ENCODE measurements at places on chromosomes 12 and 14.

DNA sequence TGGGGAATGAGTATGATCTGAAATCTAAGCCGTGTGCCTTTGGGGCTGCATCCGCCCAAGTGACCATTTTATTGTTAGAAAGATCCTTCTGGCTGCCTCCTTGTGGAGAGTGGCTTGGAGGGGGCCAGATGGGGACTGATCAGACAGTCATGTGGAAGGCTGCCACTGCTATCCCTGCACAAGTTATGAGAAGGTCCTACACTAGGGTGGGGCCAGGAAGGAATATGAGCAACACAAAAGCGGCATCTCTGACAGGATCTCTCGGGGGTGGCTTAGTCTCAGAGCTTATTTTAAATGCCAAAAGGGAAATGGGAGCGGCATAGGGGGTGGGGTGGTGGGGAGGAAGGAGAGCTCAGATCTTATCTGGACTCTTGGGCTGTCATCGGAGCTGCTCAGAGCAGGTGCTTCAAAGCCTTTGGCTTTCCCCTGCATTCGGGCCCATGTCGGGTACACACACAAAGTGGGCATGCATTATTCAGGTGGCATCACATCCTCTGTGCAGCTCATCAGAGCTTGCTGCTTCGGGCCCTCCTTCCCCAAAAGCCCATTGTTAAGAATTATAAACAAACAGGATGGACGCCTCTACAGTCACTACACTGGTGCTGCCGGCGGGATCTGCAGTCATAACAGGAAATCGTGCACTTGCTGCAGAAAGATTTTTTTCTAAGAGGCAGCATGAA, 805.4 kb downstream of the VRK1 start:
- DNase-seq = no peak

DNA sequence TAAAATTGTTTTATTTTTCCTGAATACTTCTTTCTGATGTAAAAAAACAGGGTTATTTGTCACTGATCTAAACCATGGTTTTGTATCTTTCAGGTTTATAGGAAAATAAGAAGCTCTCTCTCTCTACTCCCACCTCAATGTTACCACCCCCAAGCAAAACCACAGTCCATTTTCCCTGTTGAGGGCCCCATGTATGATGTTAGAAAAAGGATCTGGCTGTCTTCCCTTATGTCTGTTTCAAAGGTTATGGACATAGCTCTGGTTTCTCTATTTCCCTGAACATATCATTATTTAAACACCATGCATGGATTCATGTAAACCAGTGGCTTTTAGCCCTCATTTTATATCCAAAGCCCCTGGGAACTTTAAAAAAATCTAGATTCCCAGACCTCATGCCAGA, 649.0 kb upstream of the TBX3 start:
- DNase-seq = no peak

DNA sequence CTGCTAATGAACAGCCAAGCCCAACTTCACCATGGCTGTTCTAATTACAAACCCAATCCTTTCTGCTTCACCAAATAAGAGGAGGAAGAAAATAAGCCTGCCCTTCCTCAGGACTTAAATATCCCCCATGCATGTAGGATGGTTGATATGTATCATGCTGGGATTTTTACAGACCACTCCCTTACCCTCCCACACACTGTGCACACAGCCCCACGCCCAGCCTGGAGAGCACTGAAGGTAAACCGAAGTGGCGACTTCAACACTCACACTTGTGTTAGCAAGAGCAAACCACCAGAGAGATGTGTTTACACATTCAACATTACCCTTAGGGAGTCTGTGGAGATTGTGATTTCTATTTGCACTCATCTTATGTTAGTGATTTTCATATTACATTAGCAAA, 241.2 kb downstream of the EGLN3 start:
- no peak for DNase-seq

DNA sequence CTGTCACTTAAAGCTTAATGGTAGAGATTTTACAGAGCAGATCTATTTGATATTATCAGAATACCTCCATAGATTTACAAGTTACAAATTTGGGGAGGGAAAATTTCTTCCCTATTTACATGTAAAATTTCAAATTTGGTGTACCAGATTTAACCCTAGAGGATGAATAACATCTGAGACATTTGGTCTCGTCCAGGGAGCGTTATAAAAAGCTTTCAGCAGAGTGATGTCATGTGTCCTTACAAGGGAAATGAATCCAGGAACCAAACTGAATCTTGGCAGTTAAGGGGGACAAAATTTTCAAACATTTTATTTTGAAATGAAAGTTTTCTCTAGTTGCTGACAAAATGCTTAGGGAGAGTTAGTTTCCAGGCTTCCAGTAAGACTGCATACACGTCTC, 4.5 kb upstream of the CDK17 start:
- no peak for DNase-seq

DNA sequence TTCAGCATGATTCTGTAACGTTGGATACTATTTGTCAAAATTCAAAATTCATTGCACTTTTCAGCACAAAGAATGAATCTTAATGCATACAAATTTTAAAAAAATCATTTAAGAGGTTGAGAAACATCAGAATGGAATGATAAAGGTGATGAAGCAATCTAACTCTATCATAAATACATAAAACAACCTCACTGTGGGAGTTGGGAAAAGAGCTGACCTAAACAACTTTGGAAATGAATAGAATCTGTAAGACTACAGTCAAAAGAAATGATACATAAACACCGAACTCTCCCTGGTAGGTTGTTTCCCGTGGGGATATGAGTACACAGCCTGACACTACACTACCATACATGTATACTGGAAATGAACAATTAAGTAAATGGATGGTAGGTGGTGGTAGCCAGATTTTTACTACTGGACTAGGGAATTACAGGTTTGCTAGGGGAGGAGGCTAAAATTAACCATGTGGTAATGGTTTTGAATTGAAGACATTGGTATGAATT, 64.9 kb upstream of the PARP11 start:
- no peak for DNase-seq

- DNase-seq = no peak
Observed at GRCh38 chr12:25249931-25250738, 594 bp downstream of the KRAS start.

DNA sequence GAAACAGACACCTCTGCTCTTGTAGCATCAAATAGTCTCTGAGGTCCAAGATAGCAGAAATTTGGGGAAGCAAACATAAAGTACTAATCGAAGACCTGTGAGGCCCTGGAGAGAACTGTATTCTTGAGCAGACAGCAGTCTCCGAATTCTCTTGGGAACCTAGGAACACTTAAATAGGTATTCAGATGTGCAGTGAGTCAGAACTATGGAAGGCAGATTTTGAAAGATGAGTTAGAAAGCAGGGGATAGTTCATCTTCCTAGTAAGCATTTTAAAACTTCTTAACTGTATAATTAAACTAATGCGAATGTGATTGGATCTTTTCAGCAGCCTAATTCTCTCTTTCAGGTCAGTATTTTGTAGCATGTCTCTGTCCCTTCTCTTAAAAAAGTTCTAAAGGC, 30.6 kb downstream of the NAA30 start:
- DNase-seq = no peak

DNA sequence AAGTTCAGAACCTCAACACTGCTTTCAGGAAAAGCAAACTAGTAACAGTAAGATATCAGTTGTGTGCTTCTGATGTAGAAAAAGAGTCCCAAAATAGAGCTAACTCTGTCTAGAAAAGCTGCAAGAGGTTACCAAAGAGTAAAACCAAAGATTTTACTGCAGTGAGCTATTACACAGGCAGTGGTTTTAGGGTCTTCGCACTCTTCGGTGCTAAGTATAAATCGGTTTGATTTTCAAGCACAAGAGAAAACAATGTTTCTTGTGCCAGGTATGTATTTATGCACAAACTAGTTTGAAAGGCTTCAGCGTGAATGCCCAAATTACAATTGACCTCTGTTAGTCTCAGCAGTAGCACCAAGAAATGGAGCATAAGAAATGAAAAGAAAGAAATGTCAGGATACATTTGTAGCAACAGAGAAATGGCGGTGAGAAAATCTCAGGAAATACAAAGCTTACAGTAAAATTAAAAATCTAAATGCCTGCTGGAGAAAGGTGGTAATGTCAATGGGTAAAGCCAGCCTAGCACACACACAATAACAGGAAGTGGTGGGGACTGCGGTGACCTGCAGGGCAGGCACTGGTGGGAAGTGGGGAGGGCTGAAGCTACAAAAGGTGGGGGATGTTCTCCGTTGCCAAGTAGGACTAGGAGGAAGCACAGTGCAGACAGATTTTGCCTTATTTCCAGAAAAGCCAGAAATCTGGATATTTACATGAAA, 18.0 kb upstream of the DYRK2 start:
- no peak for DNase-seq

DNA sequence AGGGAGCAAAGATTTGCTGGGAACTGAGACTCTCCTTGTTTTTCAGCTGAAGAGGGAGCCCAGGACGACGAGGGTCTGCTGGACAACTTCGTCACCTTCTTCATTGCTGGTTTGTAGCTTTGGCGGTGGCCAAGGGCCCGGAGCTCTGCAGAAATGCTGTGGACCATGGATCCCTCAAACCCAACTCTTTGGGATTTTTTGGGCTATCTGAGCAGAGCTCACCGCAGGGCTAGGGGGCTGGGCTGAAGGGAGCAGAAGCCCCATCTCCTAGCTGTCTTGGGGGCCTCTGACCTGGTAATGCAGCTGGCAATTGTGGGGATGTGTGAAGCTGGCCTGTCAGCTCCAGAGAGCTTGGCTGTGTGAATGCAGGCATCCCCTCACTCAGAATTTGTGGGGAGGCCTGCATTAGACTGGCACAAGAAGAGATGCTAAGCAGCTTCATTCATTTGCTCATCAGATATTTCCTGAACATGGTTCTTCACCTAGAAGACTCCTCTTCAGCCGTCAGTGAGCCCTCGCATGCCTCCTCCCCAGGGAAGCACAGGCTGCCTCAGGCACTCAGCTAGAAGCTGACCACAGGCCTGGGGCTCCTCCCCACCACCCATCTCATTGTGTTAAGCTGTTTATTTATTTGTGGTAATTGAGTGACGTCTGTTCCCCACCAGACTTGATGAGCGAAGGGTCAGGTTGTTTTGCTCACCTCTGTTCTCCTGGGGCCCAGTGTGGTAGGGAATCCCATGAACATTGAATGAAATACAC, 32.2 kb downstream of the CYP46A1 start:
- no peak for DNase-seq

DNA sequence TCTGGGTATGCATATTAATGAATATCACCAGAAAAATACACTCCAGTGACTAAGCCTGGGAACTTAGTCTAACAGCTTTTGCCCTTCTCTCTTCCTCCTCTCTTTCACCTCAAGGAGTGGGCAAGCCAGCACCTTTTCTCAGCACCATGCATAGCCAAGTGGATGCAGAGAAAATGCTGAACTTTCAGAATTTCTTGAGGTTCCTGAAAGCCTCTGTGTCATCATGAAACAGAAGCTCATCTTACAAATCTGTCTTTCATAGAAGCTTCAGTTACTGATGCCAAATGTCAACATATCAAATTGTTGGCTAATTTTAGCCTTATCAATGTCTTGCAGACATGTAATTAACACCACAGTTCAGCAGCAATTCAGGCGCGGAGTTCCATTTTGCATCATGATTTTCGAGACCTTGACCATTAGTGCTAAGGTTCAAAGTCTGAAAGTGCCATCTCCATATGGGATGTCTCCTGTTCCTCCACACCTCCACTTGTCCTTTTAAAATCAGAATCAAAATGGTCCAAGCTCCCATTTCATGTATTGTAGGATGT, 51.1 kb upstream of the RPH3A start:
- DNase-seq = no peak

- no peak for DNase-seq
Observed at GRCh38 chr12:55658635-55659391, 22.1 kb downstream of the OR10P1 start.

DNA sequence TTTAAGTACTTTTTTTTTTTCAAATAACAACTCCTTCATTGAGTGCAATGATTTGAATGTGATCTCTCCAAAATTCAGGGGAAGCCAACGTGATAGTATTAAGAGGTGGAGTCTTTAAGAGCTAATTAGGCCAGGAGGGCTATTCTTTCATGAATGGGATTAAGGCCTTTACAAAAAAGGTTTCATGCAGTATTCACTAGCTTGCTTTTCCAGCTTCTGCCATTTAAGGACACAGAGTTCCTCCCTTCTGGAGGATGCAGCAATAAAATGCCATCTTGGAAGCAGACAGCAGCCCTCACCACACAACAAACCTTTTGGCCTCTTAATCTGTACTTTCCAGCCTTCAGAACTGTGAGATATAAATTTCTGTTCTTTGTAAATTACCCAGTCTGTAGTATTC, 586.8 kb upstream of the LMO3 start:
- DNase-seq = no peak

DNA sequence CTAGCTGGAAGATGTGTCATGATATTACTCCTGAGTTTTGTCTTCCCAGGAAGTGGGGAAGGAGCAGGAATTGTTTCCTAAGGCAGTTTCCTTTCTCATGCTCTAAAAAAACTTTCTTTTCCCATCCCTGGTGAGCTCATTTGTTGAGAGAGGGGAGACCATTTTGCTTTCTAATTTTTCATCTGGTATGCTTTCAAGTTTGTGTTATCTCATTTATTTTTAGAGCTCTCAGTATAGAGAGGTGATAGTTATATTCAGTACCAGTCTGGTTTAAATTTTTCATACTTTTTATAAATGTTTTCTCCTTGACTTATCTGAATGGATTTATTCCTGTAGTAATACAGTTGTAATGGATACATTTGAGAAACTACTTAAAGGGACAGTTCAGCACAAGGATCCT, 79.6 kb downstream of the FBXW8 start:
- no peak for DNase-seq

GRCh38 chr12:64240781-64241180, 18.7 kb upstream of the KICS2 start:
- DNase-seq = no peak

DNA sequence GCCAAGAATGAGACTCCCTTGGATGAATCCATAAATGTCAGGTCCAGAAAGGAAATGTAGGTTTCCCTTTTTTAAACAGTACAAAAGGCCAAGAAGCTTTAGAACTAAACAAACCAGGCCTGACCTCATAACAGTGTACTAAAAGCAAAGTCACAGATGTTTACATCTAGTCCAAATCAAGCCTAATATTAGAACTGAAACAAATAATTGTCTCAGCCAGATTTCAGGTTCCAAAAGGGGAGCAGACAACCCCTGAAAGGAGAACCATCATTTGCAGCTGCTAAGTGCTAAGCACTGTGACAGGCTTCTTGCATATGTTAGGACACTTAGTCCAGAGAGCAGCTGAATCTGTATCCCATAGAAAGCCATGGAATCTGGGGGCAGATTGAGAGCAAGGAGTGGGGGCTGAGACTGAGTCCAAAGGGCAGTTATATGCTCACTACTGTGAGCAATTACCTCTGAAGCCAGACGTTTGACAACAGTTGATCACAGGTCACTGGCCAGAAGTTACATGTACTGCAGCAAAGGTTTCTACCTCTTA, 90.1 kb downstream of the STXBP6 start:
- DNase-seq = no peak

GRCh38 chr12:91249054-91249453, 66.4 kb upstream of the DCN start:
- DNase-seq = no peak

DNA sequence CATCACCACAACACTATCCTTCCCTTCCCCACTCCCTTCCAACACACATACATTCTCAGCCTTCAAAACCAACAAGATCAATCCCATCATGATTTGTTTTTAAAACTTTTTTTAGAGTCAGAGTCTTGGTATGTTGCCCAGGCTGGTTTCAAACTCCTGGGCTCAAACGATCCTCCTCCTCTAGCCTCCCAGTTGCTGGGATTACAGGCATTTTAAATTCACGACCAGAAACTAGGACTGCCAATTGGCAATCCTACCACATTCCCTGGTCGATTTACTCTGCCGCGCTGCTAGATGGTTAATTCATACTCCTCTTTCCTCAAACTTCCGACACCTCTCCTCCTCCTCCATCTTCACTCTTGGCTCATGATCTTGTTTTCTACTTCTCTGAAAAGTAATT, 37.5 kb upstream of the TMCC3 start:
- DNase-seq = no peak
